ENCODE measurements at places on chromosomes 7 and 10.

GRCh38 chr7:158272091-158272490 is 315.5 kb downstream of the PTPRN2 start:
- no peak for DNase-seq

DNA sequence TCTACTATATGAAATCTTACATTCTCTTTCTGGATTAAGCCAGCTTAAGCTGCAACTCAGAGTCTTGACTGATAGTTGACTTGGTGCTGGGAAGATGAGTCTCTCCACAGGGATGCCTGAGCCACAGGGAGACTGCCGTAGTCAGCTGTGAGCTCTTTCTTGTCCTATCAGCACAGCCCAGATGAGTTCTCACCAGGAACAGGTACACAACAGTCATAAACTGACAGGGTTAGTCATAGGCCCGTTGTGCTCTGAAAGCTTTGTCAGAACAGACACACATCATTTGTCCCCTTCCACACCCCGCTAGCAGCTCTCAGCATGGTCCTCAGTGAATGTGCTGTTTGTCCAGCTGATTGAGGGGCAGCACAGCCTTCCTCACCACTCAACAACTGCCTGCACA is 221.6 kb downstream of the RPS24 start:
- no peak for DNase-seq

- DNase-seq = peak; percentile 27
Observed at GRCh38 chr10:129546106-129546505, 79.1 kb downstream of the MGMT start.

GRCh38 chr7:49778731-49779270 is 5.4 kb downstream of the VWC2 start:
- DNase-seq = no peak

GRCh38 chr10:113087165-113088029 is 137.3 kb downstream of the TCF7L2 start:
- no peak for DNase-seq

DNA sequence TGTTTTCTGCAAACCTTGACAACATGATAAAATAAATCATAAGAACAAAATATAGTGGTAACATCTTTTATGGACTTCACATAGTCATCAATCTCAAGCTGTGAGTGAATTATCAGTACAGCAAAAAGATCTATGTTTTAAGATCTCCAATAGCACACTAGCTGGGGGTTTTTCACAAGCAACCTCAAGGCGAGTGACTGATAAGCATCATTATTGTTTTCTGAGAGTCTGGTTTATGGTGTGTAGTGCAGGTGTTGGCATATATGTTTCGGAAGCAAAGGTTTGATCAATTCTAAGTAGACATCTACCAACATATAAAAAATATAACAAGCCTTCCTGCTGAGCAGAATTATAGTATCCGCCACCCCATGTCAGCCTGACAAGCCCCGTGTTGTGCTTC is 403.8 kb upstream of the MGMT start:
- no peak for DNase-seq

DNA sequence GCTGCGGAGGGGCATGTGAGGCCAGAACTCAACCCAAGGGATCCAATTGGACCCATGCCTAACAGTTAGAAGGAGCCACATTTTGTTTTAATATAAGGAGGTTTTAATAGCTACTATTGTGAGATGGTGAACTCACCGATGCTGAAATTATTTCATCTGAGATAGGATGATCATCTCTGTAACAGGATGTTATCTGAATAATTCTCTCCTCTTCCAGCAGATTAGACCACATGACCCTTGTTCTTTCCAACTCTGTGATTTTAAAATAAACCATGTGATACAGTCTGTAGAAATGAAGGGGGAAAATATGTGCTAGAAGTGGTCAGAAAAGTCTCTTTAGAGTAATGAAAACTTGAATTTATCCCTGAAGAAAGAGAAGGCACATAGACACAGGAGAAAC is 385.8 kb downstream of the LRMDA start:
- DNase-seq = no peak

- DNase-seq = no peak
Observed at GRCh38 chr7:54392935-54393334, 149.2 kb upstream of the VSTM2A start.

DNA sequence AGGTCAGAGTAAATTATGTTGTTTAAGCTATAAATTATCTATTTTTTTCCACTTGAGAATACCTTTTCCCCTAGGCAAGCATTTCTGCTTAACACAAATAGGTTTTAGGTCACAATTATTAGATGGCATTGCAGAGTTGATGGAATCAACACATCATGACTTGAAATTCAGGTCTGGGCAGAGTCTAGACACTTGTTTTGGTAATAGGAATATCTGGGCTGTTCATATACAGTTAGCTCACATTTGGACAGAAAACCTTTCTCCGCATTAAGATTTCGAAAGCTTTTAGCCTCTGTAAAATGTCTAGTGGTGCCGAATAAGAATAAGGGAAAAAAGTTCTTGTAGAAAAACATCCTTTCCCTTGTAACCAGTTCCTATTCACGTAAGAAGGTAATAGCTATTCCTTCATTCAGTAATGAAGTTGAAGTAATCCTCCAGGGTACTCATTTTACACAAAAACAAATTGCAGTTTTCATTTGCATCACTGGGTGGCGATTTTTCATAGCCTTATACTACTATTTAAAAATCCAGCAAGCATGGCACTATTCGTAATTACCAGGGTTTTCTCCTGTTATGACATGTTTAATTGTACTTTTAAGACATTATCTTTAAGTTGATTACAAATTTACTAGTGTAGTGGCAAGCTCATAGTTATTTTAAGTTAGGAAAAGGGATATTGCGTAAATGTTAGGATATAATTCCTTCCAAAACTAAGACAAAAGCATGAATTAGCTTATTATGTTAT is 37.0 kb downstream of the RPA3 start:
- peak; percentile 57 for DNase-seq

- no peak for DNase-seq
Observed at GRCh38 chr10:103942866-103943265, 24.1 kb upstream of the SLK start.

DNA sequence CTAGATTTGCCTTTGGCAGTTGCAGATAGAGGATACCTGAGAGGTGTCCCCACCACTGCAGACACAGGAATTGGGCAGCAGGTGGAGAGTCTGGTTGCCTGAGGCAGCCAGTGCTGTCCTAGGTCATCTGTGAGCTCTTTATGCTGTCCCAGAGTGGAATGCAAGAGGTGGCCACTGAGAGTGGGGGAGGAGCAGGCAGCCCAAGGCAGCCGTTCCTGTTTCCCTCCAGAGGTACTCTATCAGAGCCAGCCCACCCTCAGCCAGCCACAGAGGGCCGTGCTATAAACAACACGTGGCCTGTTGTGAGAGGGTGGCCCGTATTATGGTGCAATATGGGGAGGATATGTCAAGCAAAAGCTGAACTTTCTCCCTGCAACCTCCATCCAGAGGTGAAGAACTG is 8.5 kb downstream of the LRRC18 start:
- no peak for DNase-seq

DNA sequence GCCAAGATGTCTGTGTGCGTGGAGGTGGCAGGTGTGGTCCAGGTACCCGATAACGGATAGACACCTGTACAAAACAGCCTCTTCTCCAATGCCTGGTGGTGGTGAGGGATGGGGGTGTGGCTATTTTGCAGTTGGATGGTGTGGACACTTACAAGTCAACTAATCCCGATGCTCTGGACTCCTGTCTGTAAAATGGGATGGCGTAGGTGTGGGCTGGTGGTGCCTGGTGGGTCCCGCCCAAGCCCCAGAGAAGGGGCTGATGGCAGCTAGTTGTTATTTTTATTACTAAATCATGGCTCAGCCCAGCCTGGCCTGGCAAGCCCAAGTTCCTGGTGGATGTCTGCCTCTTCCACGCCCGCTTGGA is 22.3 kb downstream of the GTF2IRD1 start:
- DNase-seq = no peak

DNA sequence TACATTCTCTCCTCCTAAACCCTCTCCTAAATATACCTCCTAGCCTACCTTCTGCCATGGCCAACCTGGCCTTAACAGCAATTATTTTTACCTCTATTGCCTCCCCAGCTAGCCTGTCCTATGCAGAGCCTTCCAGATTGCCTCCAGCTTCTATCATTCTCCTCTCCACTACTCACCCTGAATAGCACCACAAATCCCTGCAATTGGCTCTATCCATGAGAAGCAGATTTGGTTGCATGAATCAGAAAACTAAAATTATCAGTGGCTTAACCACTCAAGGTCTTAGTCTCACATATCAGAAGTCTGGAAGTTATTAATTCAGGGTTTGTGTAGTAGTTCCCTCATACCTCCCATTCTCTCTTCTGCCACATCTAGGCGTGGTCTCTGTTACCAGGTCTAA is 120.3 kb upstream of the CACUL1 start:
- DNase-seq = no peak

DNA sequence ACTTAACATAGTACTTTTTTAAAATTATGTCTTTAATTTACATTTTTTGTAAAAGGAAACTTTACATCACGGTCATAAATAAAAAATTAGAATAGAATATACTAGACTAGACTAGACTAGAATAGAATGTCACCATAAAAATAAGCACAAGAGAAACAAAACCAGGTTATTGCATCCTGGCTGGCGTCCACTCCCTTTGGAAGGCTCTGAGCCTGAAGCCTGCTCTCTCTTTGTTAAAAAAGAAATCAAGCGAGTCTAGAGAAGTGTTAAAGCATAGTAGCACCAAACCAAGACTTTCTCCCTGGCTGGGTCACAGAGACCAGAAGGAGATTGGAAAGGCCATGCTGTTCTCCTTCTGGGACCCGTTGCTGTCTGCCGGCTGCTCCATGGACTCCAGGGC is 104.6 kb downstream of the C10orf105 start:
- DNase-seq = no peak

GRCh38 chr7:102291056-102291915 is 4.6 kb downstream of the SH2B2 start:
- no peak for DNase-seq

- DNase-seq = no peak
Observed at GRCh38 chr7:129373651-129374428, 60.4 kb upstream of the STRIP2 start.

- peak; percentile 30 for DNase-seq
Observed at GRCh38 chr10:86757113-86757972, 924 bp downstream of the BMPR1A start.

GRCh38 chr10:113244750-113245149 is 294.7 kb downstream of the TCF7L2 start:
- no peak for DNase-seq
